ENCODE measurements at places on chromosomes 6 and 20. TPM values are rescaled to one million over a fixed set of nuclear protein-coding genes. Genes with fewer than 3 reads are reported as not detected.
A peak's percentile ranks its signal among the peaks of the same experiment; 100 is the strongest.

GRCh38 chr6:108564178-108564577 lies 3.5 kb downstream of the FOXO3 start:
- peak; percentile 97 for DNase-seq

GRCh38 chr6:10690651-10691445 lies 3.6 kb downstream of the C6orf52 start:
- DNase-seq = peak; percentile 2

PACRG gene
- total RNA-seq = 2.9 TPM

GRCh38 chr20:62606551-62607201 lies 35.6 kb upstream of the SLCO4A1 start:
- peak; percentile 54 for DNase-seq

- DNase-seq = no peak
Measured at GRCh38 chr20:60491051-60491581, 532.9 kb downstream of the CDH26 start.

MCHR2 gene
- total RNA-seq = not detected

NTSR1 gene
- total RNA-seq = 8.0 TPM

PSORS1C2 gene
- not detected for total RNA-seq

- DNase-seq = no peak
Measured at GRCh38 chr6:118134206-118134605, 227.1 kb downstream of the SLC35F1 start.

- DNase-seq = no peak
Measured at GRCh38 chr20:63562461-63563224, 8.7 kb downstream of the FNDC11 start.

ABHD16B gene
- not detected for total RNA-seq

RBBP9 gene
- total RNA-seq = 6.4 TPM

GRCh38 chr20:1105599-1106194 lies 12.7 kb upstream of the PSMF1 start:
- DNase-seq = no peak

HLA-DRB5 gene
- total RNA-seq = not detected

TGM3 gene
- total RNA-seq = 0.08 TPM

MKKS gene
- 16.8 TPM for total RNA-seq

SAYSD1 gene
- total RNA-seq = 15.9 TPM

- DNase-seq = no peak
Measured at GRCh38 chr6:131917318-131917717, 33.9 kb downstream of the CCN2 start.

SCRT2 gene
- not detected for total RNA-seq

GRCh38 chr6:7285416-7285815 lies 27.6 kb downstream of the SSR1 start:
- no peak for DNase-seq

- peak; percentile 57 for DNase-seq
Measured at GRCh38 chr6:25297823-25298522, 18.8 kb downstream of the CARMIL1 start.

- DNase-seq = no peak
Measured at GRCh38 chr6:114707081-114707620, 364.3 kb upstream of the HS3ST5 start.

DNA sequence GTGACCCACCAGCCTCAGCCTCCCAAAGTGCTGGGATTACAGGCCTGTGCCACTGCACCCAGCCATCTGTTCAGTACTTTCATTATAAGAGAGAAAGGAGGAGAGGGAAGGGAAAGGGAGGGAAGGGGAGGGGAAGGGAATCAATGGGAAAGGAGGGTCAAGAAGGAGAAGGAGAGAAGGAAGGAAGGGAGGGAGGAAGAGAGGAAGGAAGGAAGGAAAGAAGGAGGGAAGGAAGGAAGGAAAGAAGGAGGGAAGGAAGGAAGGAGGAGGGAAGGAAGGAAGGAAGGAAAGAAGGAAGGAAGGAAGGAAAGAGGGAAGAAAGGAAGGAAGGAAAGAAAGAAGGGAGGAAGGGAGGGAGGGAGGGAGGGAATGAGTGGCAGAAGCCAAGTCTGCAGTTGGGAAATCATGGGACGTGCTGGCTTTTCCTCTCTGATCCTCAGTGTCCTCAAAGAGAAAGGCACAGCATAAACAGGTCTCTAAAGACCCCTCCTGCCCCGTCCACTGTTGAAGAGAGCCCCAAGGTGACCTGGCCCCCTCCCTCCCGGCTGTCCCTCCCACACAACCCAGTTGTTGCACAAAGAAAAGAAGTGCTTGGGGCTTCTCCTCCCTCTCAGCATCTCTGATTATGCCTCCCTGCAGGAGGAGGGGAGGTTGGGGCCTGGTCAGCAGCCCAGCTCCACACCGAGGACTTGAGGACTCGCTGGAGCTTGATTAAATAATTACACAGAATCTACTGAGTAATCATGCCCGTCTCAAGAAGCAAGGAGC lies 69.1 kb upstream of the TOP1 start:
- no peak for DNase-seq

ZBP1 gene
- total RNA-seq = not detected

DNA sequence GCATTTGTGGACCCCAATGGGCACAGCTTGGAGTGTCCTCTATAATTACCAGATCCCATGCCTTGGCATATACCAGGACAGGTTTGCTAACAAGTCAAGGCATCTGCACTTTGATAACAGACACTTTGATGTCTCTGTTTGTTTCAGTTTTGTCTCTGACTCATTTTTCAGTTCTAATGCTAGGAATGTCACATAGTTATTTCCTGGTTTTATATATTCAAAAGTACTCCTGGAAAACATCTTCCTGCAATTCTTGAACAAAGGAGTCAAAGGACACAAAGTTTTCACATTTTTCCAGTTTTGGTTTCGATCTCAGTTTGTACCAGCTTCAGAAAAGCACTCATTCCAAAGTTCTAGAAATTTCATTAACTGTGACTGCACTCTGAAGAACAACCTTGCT lies 188.1 kb downstream of the FOXC1 start:
- DNase-seq = peak; percentile 61

PCSK2 gene
- total RNA-seq = not detected

DNA sequence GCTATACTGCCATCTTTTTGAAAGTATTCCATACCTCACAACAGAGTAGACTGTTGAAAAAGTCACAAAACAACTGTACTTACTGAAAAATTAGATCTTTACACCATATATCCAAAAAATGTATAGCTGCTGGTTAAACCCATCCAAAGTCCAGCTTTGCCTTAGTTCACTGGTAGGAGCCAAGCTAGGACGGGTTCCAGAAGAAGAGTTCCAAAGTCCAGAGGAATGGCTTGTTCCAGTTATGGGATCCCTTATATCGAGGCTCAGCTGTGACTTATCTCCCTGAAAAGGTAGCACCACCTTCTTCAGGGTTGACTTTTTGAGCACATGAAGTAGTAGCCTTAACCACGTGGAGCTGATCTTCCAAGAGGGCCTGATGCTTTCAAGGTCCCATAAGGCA lies 236.3 kb upstream of the FLRT3 start:
- no peak for DNase-seq

DNA sequence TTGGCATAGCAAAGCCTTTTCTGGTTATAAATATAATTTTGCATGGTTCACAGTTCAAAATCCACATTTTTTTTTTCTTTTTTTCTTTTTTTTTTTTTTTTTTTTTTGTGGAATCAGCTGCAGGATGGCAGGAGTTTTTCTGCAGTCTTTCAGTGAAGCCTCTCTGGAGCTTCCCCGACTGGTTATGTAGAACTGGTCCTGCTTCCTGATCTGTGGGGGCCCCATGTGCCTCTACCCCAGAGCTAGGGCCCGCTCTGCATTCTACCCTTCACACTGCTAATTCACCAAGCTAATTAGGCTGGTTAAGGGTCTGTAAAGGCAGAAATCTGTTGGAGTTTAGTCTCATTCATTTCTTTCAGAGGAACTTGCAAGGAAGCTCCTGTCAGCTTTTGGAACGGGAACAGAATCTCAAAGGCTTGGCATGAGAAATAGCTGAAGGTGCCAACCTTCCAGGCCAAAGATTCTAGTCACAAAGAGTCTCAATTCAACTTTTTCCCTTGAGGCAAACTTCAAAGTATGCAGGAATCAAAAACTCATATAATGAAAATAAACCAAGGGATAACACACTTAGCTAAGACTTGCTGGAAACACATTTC lies 45.5 kb downstream of the HMGN3 start:
- DNase-seq = peak; percentile 67

- DNase-seq = peak; percentile 85
Measured at GRCh38 chr6:138590796-138591709, 91.8 kb upstream of the NHSL1 start.

- no peak for DNase-seq
Measured at GRCh38 chr6:121765060-121765459, 329.6 kb downstream of the GJA1 start.

- peak; percentile 84 for DNase-seq
Measured at GRCh38 chr20:45358282-45359068, 4.5 kb upstream of the SYS1 start.

- no peak for DNase-seq
Measured at GRCh38 chr6:134074151-134075055, 22.0 kb upstream of the SLC2A12 start.

DNA sequence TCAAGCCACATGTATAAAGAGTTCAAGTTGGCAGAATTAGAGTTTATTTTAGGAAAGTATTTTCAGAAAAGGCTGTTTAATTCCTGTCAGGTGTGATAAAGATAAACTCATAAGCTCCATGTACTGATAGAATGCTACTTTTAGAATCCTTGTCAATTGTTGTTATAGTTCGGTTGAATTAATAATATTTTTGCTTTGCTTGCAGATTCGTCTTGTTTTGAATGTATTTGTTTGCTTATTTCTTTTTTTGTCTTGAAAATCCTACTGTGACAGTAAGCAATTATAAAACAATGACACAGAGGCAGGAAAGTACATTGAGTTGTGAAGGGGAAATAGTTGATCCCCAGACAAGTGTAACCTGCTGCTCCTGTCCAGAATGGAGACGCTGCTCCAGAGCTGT lies 333.9 kb upstream of the PLCB4 start:
- no peak for DNase-seq

C2 gene
- total RNA-seq = 4.4 TPM

DNA sequence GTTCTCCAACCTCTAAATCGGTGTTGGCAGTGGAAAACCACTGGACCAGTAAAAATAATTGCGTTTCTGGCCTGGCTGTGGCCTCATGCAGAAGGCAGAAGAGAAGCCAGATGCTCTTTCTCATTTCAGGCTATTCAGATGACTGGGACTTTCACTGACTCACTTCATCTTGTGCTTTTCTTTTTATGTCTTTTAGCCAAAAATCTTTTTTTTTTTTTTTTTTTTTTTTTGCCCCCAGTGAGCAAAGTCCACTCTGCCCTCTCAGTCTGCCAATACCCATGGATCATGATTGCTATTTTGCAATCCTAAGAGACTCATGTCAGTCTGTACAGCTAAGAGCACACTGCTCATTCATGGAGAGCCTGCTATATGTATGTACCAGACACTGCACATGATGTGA lies 962.5 kb downstream of the KIF16B start:
- DNase-seq = no peak

DNA sequence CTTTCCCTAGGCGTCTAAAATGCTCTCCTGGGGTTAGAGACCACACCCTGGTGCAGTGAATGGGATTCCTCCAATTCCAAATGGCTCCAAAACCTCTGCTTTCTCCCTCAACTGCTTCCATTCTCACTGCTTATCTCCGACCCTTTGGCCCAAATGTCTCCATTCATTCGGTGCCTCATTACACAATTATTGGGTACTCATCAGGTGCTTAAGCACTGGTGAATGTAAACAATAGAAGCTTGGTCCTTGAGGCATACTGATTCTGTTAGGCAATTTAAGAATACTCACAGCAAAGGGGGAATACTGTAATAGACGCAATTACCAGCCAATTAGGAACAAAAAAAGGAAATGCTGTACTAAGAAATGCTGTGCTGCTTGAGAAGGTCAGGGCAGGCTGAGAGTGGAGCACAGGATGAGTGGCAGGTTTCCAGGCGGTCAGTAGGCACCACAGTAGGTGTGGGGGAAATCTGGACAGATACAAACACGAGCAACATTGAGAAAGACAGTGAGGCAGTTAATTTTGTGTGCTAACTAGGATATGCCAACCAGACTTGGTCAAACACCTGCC lies 23.0 kb downstream of the GMDS start:
- DNase-seq = peak; percentile 21

DNA sequence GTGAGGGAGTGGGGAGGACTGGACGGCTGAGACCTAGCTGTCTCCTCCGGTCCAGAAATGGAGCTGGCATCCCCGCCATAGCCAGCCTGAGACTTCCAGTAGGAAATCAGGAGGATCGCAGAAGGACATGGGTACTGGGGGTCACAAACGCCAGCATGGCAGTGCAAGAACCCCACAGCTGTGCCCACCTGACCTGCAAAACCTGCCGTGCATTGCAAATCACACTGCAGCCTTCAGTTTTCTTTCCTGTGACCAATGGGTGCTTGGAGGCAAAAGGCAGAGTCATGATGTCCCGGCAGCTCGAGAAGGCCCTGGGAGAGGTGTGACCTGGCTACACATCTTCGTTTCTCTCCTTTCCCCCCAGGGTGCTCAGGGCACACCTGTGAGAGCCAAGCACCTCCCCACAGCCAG lies 23.3 kb upstream of the PHACTR3 start:
- no peak for DNase-seq

DNA sequence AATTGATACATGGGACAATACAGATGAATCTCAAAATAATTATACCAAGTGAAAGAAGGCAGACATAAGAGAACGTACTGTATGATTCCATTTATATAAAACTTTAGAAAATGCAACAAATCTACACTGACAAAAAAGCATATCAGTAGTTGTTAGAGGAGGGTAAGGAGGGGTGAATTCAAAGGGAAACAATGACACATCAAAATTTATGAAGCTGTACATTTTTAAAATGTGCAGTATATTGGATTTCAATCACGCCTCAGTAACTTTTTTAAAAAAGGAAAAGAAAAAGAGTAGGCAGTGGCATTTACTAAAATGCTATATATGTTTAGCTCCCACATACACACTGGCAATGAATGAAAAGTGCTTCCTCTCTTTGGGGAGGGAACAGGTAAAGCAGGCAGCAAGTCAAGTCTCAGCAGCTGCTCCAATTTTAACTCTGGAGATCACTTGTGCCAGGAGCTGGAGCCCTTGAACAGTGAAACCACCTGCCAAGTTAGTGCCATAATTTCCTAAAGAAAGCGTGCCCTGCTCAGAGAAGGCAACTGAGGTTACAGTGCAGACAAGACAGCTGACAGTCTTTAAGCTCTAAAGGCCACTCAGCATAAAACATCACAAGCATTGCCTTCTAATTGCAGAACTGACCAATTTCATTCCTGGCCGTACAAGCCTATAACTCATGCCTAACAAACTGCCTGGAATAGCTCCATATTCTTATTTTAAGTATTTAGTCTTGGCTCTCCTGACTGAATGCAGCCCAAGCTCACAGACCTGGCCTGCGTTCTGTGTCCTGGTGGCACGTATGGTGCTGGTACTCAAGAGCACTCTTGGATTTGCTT lies 10.9 kb downstream of the FKBP1A start:
- peak; percentile 73 for DNase-seq

IL20RA gene
- 0.90 TPM for total RNA-seq

MRPL14 gene
- total RNA-seq = 9.2 TPM

HLA-DMA gene
- 1.6 TPM for total RNA-seq

RING1 gene
- total RNA-seq = 46.9 TPM

GRCh38 chr6:35170891-35171290 lies 29.8 kb upstream of the TCP11 start:
- no peak for DNase-seq

GRCh38 chr6:33977606-33978411 lies 168.1 kb downstream of the GRM4 start:
- no peak for DNase-seq

All from fibroblast of the aortic adventitia (primary cell).